Progenitor cell of endocrine pancreas (in vitro differentiated cells): ENCODE measurements at places on chromosomes 5 and 9.

DNA sequence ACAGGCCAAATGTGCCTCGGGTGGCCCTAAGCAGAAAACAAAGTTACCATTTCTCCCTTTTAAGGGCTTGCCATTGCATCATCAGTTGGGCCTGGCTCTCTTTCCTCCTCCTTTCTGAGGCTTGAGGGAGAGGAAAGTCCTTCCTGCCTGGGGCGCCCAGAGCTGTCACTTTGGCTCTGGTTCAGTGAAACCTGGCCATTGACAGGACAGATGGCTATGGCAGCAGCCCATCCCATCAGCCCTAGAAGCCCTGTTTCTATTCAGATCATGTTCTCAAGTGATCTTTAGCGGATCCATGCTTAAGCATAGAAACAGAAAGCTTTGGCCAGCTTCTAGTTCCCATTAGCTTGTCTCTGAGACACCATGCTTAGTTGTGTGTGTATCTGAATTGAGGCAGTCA lies 293.4 kb downstream of the YTHDC2 start:
- DNase-seq: no peak

DNA sequence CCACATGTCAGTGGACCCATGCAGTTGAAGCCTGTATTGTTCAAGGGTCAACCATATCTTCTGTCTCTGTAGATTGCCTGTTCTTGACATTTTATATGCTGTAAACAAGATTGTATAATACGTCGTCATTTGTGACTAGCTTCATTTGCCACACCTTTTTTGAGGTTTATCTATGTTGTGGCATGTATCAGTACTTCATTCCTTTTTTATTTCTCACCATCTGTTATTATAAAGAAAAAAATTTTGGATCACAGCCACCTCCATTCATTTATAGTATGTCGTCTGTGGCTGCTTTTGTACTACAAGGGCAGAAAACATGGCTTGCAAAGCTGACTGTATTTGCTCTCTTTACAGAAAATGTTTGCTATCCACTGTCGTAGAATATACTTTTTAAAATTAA lies 72.4 kb downstream of the TEK start:
- no peak for DNase-seq

DNA sequence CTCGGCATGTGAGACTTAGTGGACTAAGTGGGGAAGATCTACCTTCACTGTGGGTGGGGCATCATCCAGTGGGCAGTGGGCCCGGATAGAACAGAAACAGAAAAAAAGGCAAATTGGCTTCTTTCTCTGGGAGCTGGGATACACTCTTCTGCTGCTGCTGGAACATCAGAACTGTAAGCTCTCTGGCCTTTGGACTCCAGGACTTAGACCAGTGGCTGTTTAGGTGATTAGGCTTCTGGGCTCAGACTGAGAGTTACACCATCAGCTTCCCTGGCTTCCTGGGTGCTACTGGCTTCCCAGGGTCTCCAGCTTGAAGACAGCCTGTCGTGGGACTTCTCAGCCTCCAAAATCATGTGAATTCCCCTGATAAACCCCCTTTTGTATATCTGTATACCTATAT lies 122.7 kb upstream of the SLC28A3 start:
- no peak for DNase-seq

DNA sequence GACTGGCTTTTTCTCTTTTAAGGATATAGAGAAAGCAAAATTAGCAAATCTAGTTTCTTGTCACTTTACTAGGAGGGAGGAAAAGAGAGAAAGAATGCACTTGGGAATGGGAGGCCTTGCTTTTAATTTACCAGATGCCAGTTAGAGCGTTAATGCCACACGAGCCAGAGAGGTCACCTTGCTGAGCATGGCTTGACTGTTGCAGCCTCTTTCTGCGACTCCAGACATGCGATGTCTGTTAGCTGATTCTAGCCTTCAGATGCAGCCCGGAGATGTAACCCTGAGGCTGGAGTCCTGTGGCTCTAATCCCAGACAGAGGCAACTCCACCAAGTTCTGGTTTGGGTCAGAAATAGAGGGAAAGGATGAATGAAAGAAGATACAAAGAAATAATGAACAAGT lies 152.5 kb downstream of the TRIO start:
- no peak for DNase-seq

- DNase-seq: no peak
Measured at GRCh38 chr5:10243660-10244240, 5.9 kb downstream of the ATPSCKMT start.

DNA sequence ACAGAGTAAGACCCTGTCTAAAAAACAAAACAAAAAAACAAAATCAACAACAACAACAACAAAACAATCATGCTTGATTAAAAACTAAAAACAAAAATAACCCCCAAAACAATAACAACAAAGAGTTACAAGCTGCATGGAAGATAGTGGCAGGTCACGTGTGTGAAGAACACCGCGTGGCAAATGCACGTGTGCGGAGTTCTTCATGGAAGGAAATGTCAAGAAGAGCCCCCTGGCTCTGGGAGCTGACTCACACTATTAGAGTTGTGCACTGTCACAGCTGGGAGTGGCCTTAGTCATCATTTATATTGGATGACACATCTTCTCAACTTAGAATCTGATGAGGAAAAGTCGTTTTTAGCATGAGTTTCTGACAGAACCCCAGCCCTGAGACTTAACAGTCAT lies 110.5 kb downstream of the JMY start:
- no peak for DNase-seq

- no peak for DNase-seq
Measured at GRCh38 chr5:91329283-91329682, 53.8 kb downstream of the ARRDC3 start.

DNA sequence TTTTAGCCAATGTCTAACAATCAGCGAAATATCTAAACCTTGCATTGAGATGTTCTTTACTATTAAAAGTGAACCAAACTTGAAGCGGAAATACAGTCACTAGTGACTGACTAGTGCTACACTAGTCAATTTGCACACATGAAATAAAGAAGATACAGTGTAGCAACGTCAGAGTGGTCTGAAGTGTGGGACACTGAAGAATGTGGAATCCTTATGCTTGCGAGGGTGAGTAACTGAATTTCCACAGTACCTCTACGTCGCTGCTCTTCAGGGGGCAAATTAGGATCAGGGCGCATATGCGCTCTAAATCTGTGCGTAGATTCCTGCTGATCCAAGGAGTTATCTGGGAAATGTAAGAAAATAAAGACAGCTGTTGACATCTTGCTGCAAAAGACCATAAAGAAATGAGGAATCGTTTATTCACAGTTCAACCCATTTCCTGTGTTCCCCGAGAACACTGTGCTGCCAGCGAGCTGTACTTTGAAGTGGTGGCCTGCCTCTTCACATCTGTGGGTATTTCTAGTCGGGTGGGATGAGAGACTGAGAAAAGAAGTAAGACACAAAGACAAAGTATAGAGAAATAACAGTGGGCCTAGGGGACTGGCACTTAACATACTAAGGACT lies 39.8 kb upstream of the FLT4 start:
- no peak for DNase-seq

DNA sequence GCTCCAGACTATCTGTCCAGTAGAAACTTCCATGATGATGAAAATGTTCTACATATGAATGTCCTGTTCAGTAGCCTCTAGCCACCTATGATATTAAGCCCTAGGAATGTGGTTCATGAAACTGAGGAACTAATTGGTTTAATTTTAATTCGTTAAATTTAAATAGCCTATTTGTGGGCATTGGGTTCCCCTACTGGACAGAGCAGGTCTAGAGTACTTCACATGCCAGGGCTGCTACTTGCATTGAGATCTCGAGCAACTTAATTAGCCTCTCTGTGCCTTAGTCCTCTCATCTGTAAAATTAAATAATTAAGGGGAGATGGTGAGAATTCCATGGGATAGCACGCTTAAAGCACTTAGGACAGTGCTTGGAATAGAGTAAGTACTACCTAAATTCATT lies 160.0 kb downstream of the PAPPA start:
- DNase-seq: no peak

GRCh38 chr9:74681906-74682305 lies 184.8 kb downstream of the RORB start:
- DNase-seq: no peak

- no peak for DNase-seq
Measured at GRCh38 chr5:102826629-102827028, 71.5 kb downstream of the PAM start.

GRCh38 chr5:52759331-52759730 lies 28.4 kb upstream of the ITGA1 start:
- no peak for DNase-seq

DNA sequence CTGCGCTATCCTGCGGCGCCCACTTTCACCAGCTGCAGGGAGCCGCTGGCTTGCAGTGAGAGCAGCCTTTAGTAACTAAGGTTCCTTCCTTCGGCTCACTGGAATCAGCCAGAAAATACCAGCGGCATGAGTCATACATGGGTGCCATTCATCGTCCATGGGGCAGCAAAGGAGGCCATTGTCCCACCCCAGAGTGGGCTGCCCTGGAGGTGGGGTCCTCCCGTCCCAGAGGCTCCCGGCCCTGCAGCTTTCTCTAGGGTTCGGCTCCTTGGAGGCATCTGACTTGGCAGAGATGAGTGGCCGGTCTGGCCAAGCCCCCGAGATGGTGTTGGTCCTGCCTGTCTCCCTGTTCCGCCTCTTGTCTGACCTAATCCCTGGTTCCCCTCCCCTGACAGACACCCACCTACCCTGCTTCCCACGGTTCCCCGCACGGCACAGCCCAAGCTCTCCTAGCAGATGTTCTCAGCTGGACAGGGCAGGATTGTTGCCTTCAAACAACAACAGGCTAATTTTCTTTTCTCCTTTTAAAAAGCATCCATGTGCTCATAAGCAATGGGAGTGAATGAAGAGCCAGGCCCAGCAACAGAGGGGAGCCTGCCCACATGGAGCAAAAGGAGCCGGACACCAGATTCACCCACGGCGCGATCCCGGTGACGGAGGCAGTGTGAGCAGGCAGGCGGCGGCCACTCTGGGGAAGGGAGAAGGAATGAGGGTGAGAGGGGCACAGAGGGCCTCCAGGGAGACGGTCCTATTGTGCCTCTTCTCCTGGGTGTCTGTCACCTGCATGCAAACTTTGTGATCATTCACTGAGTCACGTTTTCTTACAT lies 97.0 kb upstream of the COL5A1 start:
- no peak for DNase-seq

GRCh38 chr9:93523518-93524144 lies 52.8 kb upstream of the PHF2 start:
- DNase-seq: no peak

DNA sequence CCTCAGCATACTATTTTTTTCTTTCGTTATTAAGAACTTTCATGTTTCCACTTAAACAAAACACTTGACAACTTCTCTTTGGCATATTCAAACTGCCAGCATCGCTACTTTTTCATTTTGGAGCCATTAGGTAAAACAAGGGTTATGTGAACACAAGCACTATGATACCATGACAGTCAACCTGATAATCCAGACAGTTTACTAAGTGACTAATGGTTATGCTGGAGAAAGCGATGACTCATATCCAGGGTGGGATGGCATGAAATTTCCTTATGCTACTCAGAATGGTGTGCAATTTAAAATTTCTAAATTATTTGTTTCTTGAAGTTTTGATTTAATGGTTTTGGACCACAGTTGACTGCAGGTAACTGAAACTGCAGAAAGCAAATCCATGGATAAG lies 29.9 kb upstream of the PRSS3 start:
- no peak for DNase-seq

GRCh38 chr5:5071554-5071953 lies 68.6 kb upstream of the ADAMTS16 start:
- no peak for DNase-seq

- DNase-seq: peak; percentile 31
Measured at GRCh38 chr5:42390115-42390514, 33.1 kb upstream of the GHR start.

DNA sequence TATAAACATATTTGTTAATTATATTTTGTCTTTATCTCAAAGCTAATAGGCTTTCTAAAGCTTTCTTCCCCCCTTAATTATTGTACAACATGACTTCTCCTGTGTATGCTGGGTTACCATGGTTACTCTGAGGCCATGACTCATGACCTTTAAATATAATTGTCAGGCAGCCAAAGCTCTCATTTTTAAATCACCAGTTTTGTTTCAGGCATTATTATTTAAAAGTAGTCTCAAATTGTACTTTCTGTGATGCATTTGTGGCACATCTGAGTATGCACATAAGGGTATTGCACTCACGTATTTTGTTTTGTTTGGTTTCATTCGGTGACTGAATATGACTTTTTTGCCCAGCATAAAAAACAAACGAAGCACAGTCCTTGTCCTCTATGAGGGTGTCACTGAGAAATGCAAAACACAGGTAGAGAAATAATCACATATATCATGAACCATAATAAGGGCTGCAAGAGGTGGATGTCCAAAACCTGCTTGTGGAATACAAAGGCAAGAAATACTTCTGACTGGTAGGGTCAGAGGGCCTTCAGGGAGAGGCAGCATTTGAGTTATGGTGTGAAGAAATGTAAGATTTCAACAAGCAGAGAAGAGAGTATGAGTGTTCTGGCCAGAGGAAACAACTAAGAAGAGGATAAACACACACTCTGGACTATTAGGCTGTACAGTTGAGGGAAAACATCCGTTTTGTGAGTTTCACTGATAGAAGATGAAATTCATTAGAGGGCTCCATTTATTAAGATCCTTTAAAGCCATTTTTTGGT lies 2.1 kb downstream of the CCDC192 start:
- no peak for DNase-seq

DNA sequence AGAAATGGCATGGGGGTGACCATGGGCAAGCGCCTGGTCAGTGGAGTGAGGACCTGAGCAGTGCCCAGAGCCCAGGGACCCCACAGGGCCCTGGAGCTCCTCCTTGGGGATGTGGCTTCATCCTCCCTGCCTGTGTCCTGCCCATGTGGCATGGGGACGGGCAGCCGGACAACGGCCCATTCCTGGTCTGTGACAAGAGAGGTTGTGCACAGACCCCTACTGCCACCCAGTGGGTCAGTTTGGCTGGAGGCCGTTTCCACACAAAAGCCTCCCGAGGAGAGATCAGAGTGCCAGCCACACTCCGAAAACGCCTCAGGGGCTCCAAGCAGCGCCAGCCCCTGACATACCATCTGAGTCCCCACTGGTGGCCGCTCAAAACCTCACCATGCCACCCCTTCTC lies 19.8 kb downstream of the SLC6A18 start:
- DNase-seq: no peak

- DNase-seq: no peak
Measured at GRCh38 chr9:72486594-72486955, 34.8 kb upstream of the TMC1 start.

DNA sequence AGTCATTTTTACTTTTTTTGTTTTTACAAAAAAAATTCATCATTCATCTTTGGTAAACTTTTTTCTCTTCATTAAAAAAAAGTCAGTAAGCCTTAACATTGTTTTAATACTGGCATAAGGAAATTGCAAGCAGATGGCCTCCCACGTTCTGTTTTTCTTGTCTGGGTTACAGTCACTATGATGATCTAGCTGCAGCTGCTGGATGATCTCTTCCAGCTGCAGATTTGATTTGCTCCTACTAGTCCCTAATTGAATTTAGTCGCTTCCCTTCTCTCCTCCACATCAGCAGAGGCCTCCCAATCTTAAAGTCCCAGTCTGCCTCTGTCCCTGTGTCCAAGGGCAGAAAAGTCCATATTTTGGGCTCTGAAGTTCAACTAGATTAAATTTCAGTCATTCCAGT lies 106.8 kb upstream of the PTGER4 start:
- no peak for DNase-seq

- DNase-seq: no peak
Measured at GRCh38 chr9:81530310-81530810, 159.0 kb downstream of the TLE1 start.

- DNase-seq: no peak
Measured at GRCh38 chr5:41435276-41435675, 75.1 kb downstream of the PLCXD3 start.
